ENCODE measurements at places on chromosomes 5 and 9.

DNA sequence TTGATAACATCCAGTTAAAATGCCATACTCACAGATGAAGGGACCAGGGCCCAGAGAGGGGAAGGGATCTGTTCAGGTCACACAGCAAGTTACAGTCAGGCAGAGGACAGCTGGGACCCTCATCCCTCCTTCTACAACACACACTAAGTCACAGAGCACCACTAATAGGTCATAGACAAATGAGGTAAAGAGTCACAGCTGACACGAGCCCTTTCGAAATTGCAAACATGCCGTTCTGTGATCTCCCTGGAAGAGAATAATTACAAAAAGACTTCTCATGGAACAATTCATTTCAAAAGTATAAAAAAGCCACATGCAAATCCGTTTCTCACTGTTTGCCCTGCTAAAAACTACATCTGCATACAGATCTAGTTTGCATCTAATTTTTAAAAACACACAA is 15.5 kb downstream of the IGFBPL1 start:
- no peak for DNase-seq

DNA sequence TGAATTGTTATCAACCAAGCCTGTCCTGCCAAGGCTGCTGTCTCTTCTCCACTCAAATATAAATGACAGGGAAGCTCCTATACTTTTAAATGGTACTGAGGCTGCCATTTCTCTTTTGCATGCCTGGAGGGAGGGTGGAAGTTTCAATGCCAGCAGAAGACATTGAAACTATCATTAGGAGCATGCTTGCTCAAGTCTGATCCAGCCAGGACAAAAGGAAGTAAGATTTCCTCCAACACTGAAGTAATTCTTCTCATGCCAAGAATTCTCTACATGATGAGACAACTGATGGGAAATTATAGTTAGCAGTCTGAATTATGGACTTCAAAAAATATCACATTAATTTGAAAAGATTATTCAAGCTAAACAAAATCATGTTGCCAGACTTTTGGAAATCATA is 5.4 kb downstream of the SPINK6 start:
- no peak for DNase-seq

GRCh38 chr9:126146254-126147145 is 180.1 kb upstream of the MVB12B start:
- DNase-seq = peak; percentile 49

DNA sequence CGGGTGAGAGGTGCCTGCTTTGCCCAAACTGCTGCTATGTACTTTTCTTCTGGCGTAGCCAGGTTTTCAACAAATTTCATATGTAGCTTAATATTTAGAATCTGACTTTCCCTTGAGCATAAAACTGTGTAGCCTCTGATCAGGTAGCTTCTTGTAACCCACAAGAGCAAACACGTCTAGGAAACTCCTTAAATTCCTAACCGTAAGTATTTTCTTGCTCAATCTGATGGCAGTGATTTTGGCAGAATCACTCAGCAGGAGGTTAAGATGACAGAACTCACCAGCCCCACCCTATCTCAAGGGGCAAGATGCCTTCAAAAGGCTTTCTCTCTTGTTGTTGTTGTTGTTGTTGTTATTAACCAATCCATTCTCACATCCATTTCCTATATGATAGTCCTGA is 20.8 kb downstream of the CKMT2 start:
- no peak for DNase-seq
